ENCODE measurements at places on chromosomes 3 and 15.

DNA sequence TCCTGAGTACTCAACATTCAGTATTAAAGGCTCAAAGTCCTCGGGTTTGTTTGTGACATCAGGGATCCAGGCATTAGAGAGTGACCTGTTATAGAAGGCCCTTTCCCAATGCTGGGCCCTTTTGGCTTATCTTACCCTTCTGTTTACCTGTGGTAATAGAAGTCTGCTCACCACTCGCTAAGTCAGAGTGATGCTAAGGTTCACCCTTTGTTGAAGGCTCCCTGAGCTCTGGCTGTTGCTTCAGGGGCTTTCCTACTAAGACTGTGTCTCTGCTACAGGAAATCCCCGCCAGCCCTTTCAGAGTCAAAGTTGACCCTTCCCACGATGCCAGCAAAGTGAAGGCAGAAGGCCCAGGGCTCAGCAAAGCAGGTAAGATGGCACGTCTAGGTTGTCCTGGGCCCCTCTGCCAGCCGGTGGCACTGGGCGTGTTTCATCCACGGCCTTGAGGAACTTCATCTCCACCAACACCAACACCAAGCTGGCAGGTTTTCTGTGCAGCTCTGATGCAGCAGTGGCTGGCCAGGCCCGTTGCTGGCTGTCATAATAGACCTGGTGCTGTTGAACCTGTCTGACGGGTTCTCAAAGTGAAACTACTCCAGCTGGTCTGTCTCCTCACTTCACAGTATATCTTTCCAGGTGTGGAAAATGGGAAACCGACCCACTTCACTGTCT is 99.1 kb downstream of the DNASE1L3 start:
- DNase-seq = no peak

DNA sequence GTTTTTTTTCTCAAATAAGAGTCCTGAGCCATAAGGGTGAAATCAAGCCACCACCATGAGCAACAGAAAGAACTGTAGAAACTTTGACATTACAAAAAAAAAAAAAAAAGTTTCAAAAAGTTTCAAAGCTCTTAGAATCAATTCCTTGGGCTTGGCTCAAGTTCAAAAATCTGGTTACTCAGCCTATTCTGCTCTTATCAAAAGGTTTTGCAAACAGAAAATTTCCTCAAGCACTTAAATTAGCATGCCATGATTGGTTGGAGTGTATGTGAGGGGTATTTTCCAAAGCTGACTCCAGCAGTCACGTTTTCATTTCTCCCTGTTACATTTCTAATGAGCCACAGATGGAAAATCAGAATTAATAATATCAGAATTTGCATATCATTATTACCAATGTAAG is 12.1 kb upstream of the PEX5L start:
- no peak for DNase-seq

GRCh38 chr3:171503817-171504216 is 43.6 kb upstream of the TNIK start:
- DNase-seq = no peak

DNA sequence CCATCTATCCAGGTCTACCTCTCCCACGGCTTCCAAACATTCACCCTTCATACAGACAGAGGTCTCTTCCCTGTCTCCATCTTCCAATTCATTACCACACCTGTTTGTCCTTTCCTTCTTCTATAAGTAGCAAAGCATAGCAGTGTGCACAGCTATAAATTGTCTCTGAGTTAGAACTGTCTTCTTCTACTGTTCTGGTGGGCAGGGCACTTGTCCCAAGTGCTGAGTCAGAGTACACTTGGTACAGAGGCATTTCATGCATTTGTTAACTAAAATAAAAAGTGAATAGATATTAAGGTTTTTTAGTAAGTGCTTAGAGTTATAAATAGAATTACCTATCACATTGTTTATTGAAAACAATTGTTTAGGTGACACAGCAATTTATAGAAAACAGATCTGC is 150.1 kb upstream of the CCDC54 start:
- DNase-seq = no peak

DNA sequence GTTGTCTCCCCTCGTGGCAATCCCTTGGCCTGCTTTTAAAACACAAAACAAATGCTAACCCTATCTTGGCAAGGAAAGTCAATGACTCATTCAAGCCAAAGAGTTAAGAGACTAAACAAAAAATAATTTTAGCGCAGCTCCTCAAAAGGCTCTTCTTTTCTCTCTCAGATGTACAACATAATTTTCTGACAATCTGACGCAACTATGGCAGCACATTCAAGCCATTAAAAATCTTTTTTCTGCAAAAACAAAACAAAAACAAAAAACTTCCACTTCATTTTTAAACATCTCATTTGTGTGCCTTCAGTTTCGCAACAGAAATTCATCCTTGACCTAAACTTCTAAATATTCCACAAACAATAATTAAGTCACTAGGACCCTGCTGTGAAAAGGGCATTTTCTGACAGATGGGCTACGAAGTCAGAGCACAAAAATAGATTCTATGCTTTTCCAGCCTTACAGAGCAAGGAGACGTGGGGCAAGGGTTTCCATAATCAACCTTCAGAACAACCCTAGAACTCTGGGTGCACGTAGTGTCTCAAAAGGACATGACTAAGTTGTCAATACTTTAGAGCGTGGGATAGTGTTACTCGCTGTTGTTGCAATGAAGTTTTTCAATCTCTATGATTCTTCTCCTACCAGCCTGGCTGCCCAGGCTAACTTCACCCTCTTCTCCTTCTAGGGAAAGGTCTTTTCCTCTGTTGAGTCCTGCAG is 84.3 kb downstream of the MB21D2 start:
- DNase-seq = no peak

- no peak for DNase-seq
Observed at GRCh38 chr3:153925841-153926514, 195.2 kb upstream of the ARHGEF26 start.

GRCh38 chr3:134918441-134918840 is 123.4 kb downstream of the EPHB1 start:
- no peak for DNase-seq

GRCh38 chr3:42492508-42493080 is 9.8 kb upstream of the VIPR1 start:
- DNase-seq = no peak

GRCh38 chr3:106420628-106421027 is 551.8 kb upstream of the CBLB start:
- DNase-seq = no peak

DNA sequence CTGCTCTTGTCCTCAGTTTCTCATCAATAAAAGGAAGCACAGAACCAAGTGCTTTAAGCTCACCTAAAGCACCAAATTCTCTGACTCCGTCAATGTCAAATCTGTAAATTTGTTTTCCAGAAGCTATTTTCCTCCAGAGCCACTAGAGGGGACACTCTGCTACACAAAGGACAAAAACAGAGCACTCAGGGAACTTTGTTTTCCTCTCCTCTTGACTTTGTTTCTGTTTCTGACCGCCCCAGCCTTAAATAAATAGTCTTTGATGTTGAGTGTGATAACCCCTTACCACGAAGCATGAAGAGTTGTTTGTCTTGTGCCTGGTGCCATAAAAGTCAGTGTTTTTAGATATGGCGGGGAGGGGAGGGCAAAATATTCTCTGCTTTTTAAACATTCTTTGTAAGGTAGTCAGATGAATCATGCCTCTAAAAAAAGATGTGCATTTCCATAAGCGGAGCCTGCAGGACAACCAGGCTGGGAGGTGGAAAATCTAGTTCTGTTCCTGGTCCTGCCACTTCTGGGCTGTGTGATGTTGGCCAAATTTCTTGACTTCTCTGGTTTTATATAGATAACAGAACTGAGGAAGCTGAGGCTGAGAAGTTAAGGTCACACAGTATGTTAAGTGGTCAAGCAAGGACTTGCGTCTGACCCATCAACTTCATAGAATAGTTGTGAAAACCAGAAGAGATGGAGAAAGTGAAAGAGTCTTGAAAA is 7.3 kb upstream of the ZBTB38 start:
- no peak for DNase-seq

- DNase-seq = no peak
Observed at GRCh38 chr3:35746492-35746891, 107.2 kb downstream of the ARPP21 start.

DNA sequence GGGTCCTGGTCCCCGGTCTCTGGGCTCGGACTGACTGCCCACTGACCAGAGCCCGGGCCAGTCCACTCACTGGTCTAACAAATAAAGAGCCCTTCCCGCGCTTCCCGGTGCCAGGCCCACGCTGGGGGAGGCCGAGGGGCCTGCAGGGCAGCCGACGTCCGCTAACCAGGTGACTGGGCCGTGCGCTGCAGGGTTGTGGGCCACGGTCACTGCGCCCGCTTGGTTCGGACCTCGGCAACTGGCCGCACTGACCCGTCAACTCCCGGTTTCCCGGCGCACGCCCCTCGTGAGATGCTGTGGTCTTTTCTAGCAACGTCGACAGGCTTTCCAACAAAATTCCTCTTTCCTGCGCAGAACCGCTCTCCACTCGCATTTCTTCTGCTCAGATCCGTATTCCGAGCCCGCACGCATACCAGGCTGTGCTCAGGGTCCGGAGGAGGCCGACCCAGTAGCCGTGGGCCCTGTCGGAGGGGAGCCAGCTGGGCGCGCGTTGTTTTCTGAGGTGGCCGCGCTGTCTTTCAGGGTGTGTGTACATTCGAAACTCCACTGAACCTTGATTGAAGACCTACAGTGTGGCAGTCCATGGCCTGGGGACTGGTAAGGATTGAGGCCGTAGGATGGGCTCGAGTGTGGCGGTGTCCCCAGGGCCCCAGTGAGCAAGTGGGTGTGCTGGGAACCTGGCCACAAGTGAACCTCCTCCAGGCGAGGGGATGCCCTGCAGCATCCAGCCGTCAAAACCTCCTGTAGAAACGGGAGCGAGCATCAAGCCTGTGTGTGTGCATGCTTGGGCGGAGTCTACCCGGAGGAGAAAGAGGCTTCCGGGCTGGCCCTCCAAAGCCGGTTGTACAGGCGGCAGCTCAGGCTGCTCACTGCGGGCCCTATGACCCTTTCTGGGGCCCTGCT is 875 bp upstream of the NT5DC2 start:
- peak; percentile 14 for DNase-seq

DNA sequence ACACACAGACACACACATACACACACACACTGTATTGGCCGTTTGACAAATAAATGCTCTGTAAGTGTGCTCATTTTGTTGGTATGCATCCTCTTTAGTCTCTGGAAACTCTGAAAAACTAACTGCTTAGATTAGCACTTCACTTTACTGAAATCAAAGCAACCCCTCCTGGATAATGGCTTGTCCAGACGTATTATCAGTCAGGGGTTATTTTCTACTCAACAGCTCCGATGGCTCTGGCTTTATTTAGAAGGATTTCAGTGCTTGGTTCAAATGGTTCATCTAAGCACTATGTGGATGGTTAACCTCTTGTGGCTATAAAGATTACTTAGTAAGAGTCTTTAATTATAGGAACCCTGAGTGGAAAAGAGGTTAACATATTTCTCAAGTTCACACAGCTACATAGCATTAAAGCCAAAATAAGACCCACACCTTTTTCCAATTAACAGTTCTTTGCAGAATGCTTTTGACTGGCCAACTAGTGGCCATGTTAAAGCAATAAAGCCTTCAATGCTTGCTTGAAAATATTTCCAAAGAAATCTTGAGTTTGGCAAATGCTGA is 516.1 kb upstream of the NAALADL2 start:
- DNase-seq = no peak

- no peak for DNase-seq
Observed at GRCh38 chr3:116647996-116648395, 61.6 kb upstream of the TUSC7 start.

DNA sequence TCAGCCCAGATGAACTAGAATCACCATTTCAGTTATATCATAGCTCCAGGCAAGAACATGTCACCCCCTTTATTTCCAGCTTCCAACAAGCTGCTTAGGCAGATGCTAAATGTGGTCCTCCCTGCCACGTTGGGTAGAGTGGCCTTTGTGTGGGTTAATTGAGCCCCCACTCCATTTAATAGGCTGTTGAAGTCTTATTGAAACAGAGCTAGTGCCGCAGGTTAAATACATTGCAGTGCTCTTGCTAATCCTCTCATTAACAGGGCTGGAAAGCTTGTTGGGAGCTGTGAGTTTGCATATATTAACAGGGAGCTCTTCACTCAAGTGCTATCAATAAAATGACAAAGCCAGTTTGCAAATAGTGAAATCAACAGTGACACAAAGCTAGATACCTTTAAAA is 248.4 kb upstream of the CMC1 start:
- DNase-seq = no peak

GRCh38 chr15:93196135-93196670 is 107.2 kb upstream of the RGMA start:
- DNase-seq = no peak

Data from endothelial cell (in vitro differentiated cells).